T-cell (primary cell): ENCODE measurements at places on chromosomes 13 and 19.
A peak's percentile ranks its signal among the peaks of the same experiment; 100 is the strongest.

- no peak for DNase-seq
- H3K4me3 ChIP-seq = no peak overlapping the region
- H3K4me1 ChIP-seq = no peaks in the 10 kb centered on the region
- H3K36me3 ChIP-seq = no peaks in the 10 kb centered on the region
- no peak overlapping the region for H3K27ac ChIP-seq
- H3K27me3 ChIP-seq = no peaks in the 10 kb centered on the region
Observed at GRCh38 chr13:70644052-70644451, 535.8 kb upstream of the KLHL1 start.

GRCh38 chr19:29577649-29577963, 28.5 kb upstream of the POP4 start:
- H3K27me3 ChIP-seq = peaks cover 36% of the 10 kb centered on the region
- no peak overlapping the region for H3K27ac ChIP-seq
- no peak overlapping the region for H3K4me3 ChIP-seq
- DNase-seq = no peak
- H3K4me1 ChIP-seq = no peaks in the 10 kb centered on the region
- H3K36me3 ChIP-seq = no peaks in the 10 kb centered on the region

DNA sequence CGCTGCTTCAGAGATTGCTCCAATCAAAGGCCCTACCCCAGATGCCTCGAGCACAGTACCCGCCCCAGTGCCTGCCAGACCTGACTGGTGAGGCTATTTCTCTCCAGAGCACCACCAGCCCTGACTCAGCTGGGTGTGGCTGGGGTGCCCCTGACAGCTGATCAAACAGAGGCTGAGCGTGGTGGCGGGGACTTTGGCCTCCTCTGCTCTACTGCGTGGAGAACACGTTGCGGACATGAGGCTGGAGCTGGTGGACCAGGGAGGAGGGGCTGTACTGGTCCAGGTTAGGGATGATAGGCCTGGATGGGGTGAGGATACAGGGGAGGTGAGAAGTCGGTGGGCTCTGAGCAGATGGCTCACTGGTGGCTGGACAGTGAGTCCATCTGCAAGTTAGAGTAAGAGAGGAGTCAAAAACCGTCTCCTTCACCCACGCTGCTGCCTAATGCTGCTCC, 3.5 kb upstream of the DOCK6 start:
- H3K4me1 ChIP-seq = peaks cover 17% of the 10 kb centered on the region
- no peak overlapping the region for H3K27ac ChIP-seq
- peaks cover 89% of the 10 kb centered on the region for H3K27me3 ChIP-seq

- no peak for DNase-seq
- no peaks in the 10 kb centered on the region for H3K27me3 ChIP-seq
- H3K36me3 ChIP-seq = peaks cover 17% of the 10 kb centered on the region
- no peak within 1 kb of the TSS for H3K4me3 ChIP-seq
- no peak within 1 kb of the TSS for H3K27ac ChIP-seq
- no peaks in the 10 kb centered on the region for H3K4me1 ChIP-seq
Observed at GRCh38 chr19:35666251-35666913, at the start of gene UPK1A. Gene UPK1A, plus strand, starts transcription at chr19:35666517. Its CDS starts 296 bp downstream, at chr19:35666813.

- no peak for DNase-seq
- no peaks in the 10 kb centered on the region for H3K27me3 ChIP-seq
- H3K4me3 ChIP-seq = no peak overlapping the region
- no peak overlapping the region for H3K27ac ChIP-seq
- H3K4me1 ChIP-seq = no peaks in the 10 kb centered on the region
Observed at GRCh38 chr13:76245920-76246319, 609.8 kb downstream of the LMO7 start.

DNA sequence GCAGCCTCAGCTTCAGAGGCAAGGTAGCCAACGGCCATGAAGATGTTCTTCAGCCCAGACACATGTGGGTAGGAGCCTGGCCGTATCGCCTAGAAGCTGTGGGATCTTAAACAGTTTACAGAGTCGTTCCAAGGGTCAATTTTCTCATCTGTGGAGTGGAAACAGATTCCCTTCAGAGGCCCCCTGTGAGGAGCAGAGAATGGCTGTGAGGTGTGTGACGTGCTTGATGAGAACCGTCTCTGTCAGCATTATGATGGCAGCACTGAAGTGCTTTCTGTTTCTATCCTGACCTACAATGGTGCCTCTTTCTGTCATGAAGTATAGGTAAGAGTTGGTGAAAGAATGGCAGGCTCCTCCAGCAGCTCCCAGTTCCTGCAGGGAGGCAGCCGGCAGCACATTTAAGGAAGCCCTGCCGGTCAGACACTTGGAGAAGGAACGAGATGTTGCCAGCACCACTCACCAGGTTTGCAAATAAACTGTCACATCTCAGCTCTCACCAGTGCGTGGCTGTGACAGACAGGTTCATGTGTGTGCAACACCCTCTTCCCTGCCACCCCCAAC, 277.3 kb downstream of the FOXO1 start:
- DNase-seq = peak; percentile 29
- H3K4me3 ChIP-seq = peak overlapping the region; percentile 54
- H3K4me1 ChIP-seq = peaks cover 35% of the 10 kb centered on the region
- H3K36me3 ChIP-seq = no peaks in the 10 kb centered on the region
- no peaks in the 10 kb centered on the region for H3K27me3 ChIP-seq

DNA sequence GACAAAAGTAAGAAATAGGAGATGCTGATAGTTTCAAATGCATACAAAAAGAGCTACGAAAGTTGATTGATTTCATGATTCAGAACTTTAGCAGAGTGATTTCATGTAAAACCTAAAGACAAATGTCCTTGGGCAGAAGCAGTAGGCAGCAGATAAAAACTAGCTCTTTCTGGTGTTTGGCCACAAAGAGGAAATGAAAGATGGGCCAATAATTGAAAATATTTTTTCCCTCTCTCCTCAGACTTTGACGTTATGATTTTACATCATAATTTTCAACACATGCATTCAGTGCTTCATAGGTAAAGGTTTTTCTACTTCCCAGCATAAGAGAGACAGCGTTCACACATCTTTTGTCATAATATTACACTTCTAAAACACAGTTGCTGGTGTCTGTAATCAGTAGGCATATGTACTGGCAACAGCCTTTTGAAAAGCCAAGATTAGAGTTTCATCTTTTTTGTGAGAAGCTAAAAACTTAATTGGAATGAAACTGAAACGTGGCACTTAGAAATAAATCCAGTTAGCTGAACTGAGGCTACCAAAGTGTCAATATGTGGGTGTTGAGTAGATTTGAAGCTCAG, 9.3 kb downstream of the SCEL start:
- H3K4me3 ChIP-seq = no peak overlapping the region
- H3K36me3 ChIP-seq = no peaks in the 10 kb centered on the region
- no peak for DNase-seq
- no peaks in the 10 kb centered on the region for H3K4me1 ChIP-seq
- no peaks in the 10 kb centered on the region for H3K27me3 ChIP-seq

DNA sequence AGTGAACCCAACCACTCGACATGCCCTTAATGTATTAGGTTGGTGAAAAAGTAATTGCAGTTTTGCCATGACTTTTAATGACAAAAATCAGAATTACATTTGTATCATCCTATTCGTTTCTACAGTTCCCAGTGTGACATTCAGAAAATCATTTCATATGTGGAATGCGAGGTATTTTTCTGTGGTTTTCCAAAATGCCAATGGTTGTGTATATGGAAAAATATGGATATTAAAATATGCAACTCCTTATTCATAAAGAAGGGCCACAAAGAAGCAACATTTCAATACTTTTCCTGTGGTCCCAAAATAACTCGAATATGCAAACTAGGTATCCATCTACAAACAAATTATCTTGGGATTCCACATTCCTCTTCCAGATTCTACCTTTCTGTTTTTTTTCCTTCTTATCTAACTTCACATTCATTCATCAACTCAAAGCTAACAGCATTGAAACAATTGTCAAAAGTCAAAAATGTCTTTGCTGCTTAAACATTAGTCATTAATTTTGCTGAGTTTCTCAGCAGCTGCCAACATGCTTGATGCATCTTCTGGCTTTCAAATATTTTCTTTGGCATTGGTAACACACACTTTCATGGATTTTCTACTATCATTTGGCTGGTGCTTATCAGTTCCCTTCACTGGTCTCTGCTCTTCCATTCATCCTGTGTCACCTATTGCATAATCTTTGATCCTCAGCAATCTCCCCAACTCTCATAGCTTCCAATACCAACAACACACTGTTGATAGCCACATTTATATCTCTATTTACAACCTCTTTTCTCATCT, 1445.4 kb downstream of the EFNB2 start:
- H3K27me3 ChIP-seq = no peaks in the 10 kb centered on the region
- no peaks in the 10 kb centered on the region for H3K36me3 ChIP-seq
- H3K4me3 ChIP-seq = no peak overlapping the region
- no peaks in the 10 kb centered on the region for H3K4me1 ChIP-seq

- no peak overlapping the region for H3K27ac ChIP-seq
- H3K4me1 ChIP-seq = no peaks in the 10 kb centered on the region
- H3K4me3 ChIP-seq = no peak overlapping the region
- DNase-seq = no peak
- H3K27me3 ChIP-seq = no peaks in the 10 kb centered on the region
- H3K36me3 ChIP-seq = no peaks in the 10 kb centered on the region
Observed at GRCh38 chr19:15544283-15544682, 36.0 kb downstream of the CYP4F22 start.
